ENCODE measurements at places on chromosomes 3 and 15.

DNA sequence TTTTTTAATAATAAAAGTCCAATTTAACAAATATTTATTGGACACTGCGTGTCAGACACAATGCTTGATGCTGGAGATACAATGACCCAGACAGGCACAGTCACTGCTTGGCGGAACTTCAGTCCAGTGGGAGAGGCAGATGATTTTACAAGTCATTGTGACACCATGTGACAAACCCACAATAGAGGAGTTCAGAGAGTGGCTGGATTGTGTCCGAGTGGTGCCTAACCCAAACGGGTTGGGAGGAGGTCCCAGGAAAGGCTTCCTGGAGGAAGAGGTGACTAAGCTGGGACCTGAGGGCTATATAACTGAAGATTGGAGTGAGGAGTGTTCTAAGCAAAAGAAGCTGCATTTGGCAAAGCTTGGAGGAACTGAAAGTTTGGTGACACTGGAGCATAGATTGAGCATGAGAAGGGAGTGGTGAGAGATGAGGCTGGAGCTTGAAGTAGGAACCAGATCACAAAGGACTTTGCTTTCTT lies 41.4 kb downstream of the CRTC3 start:
- DNase-seq, result no peak

- DNase-seq, result no peak
Measured at GRCh38 chr3:171760477-171760876, 49.8 kb downstream of the PLD1 start.

GRCh38 chr15:80871858-80872257 lies 92.7 kb downstream of the CEMIP start:
- DNase-seq, result no peak

DNA sequence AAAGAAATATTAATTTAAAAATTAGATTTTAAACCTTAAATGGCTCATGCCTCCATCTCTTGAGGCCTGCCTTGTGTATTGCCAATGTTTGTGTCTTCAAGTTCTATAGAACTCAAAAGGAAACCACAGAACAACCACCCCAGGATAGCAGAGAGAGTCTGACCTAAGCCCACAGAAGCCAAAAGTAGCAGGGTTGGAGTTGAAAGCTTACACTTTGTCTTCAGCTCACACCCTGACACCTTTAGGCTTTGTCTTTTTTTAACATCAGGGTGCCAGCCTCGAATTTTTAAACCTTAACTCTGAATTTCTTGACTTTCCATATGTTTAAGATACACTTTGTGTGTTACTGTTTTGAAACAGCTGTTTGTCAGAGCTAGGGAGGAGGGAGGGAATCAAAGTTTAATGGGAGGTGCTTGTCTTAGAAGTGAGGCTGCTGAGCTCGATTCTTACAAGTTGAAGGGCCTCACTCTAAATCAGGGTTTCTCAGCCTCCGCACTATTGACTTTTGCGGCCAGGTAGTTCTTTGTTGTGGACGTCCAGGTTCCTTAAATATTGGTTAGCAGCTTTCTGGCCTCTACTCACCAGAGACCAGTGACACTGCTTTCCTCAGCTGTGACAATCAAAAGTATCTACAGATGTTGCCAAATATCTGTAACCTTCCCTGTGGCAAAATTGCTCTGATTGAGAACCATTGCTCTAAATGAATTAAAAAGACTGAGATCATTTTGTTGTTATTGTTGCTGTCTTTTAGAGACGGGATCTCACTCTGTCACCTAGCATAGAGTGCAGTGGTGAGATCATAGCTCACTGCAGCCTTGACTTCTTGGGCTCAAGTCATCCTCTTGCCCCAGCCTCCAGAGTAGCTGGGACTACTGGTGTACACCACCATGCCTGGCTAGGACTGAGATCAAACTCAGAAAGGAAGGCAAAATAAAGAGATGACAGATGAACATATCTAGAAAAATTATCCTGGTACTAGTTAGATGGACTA lies 139.2 kb upstream of the EOMES start:
- DNase-seq, result no peak

DNA sequence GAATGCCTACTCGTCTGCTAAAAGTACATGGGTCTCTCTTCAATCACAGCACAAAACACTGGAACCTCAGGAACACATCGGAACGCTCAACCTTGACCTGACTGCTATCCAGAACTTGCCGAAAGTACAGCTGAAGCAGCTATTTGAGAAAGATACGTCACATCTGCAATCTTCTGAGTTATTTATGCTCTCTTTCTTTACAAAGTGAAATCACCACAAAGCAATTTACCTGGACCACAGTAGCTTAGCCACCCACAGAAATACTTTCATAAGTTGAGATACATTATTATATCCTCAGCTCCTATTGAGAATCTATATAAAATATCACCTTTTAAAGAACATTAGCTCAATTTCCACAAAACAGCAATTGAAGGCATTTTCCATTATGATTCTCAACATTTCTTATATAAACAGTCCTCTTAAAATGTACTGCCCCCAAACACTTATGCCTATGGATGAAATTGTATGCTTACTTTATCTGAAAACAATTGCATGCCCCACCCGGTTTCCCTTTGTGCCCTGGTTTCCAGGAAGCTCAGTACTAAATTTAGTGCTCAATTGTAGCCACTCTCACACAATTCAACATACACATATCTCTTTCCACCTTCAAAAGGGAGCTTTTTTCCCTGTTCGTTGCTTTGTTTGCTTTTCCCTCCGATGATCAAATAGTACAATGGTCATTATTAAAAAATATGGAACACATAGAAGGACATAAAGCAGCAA lies 31.8 kb downstream of the HEG1 start:
- DNase-seq, result no peak

GRCh38 chr3:178223876-178224275 lies 312.4 kb upstream of the KCNMB2 start:
- no peak for DNase-seq

- DNase-seq, result no peak
Measured at GRCh38 chr3:4695846-4696245, 202.7 kb downstream of the ITPR1 start.

GRCh38 chr3:127258733-127259132 lies 29.1 kb downstream of the PRR20G start:
- DNase-seq, result no peak

DNA sequence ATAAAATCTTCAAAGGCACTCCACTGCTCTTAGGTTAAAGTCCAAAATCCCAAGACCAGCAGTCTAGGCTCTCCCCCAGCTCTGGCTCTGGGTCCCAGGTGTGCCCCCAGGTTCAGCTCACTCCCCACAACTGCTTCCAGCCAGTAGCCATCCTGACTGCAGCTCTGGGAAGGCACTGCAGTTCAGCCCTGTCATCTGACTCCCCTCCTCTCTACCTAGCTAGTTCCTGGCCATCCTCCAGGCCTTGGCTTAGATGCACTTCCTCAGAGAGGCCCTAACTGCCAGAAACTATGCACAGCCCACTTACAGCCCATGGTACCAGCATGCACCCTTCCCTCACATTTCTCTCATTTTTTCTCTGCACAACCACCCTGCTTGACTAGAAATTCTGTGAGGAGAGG lies 25.5 kb downstream of the TBC1D2B start:
- no peak for DNase-seq

- DNase-seq, result no peak
Measured at GRCh38 chr15:85496551-85497171, 116.3 kb downstream of the AKAP13 start.

GRCh38 chr15:89486726-89487050 lies 9.7 kb downstream of the RHCG start:
- DNase-seq, result no peak
